ENCODE measurements at places on chromosomes 3 and 15.

DNA sequence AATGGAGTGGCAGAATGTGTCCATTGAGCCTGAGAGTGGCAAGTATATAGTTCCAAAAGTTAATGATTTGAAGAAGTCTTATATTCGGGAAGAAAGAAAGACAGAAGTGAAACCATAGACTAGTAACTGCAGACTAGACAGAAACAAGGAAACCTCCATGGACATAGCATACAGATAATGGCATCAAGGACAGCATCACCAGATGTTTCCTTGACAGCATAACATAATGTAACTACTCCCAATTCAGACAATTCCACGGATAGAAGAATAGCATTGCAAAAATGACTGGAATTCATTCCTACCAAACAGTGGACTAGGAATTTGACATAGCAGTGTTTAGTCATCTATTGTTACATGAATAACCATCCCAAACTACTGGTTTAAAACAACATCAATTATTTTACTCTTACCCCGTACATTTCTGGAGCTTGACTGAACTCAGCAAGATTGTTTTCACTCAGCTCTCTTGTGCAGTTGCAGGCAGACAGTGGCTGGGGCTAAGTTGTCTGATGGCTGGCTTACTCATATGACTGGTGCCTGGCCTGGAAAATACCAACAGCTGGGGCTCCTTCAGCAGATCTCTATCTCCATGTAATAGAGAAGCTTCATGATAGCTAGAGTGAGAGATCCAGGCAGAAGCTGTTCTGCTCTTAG, 109.7 kb upstream of the GADL1 start:
- no peak for DNase-seq

DNA sequence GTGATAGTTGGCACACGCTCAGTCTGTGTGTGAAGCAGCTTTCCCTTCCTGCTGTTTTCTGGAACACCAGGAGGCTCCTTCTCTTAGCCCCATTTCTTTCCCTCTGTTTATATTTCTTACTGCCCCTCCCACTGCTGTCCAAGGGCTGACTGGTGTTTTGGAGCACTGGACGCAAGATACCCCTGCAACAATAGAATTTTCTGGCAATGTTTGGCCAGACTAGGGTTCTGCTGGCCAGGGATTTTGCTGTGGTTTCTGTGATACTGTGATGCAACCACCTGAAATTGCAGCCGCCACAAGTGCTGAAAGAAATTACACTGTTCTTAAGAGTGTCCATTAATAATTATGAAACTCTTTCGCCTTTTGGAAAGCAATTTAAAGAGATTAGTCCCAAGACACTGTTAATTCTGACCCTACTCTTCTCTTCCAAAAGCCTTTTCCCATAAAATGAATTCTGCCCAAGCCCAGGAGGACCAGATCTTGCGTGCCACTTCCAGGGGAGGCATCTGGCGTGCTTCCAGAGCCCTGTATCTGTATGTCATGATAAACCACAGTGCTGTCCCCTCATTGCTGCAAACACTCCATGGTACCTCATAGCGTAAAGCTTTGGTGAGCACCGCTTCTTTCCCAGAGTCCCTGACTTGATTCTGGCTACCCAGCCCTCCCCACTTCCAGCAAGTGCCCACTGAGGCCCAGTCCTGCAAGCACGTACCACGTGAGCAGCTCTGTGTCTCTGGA, 159.4 kb upstream of the CHRM5 start:
- DNase-seq, result no peak

DNA sequence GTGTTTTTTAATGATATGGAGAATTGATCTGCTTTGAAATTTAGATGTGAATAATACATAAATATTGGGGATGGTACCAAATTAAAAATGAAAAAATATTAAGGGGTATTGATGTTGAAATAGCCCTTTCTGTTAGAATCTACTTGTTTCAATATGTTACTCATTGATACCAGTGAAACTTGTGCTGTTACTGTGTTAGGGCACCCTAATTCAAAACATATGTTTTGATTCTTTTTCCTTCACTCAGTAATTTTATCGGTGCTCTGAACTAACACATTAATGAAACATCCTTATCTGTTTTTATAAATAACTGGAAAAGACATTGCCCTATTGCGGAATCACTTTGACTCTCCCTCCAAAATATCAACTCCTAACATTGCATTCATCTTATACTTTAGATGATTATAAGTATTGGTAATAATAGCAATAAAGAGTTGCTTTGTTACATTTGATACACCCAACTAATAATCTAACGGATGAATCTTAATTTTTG, 52.0 kb upstream of the CCNB2 start:
- DNase-seq, result no peak

GRCh38 chr3:33750211-33750548, 32.1 kb upstream of the CLASP2 start:
- DNase-seq, result no peak

GRCh38 chr3:127693336-127693843, 20.6 kb downstream of the ABTB1 start:
- no peak for DNase-seq

DNA sequence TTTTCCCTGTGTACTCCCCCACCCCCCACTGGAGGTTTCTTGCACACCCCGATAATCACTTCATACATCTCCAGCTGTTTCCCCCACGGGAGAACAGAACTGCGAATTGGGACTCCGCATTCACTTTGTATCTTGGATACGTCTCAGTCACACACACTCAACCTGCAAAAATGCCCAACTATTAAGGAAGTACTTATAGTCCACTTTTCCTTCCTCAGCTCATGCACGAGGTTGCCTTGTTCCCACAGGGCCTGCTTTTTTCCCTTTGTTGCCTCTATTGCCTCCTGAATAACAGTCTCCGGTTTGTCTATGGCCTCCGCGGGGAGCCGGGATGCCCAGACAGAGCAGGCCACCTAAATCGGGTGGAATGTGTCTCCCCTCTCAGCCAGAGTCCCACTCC, 282.3 kb downstream of the PYDC2 start:
- no peak for DNase-seq

GRCh38 chr3:66215106-66215505, 5.7 kb upstream of the SLC25A26 start:
- no peak for DNase-seq
